Spinal cord (tissue), 10 donors: ENCODE measurements at places on chromosomes 16 and 17. TPM values are rescaled to one million over a fixed set of nuclear protein-coding genes. Genes with fewer than 3 reads are reported as not detected.

Gene C17orf50
- total RNA-seq, result not detected

Gene NEUROD2
- total RNA-seq, result 1.6 TPM

Gene TBX6
- 0.20 TPM for total RNA-seq

Gene PNMT
- total RNA-seq, result 6.1 TPM

Gene ZFHX3
- 16.6 TPM for total RNA-seq

Gene MAP3K14
- total RNA-seq, result 4.7 TPM

Gene PLA2G10
- not detected for total RNA-seq

Gene ACSM2A
- total RNA-seq, result 0.11 TPM

GRCh38 chr16:2214719-2214968 lies at the start of gene PGP:
Gene PGP, minus strand, starts transcription at chr16:2214840. Its CDS starts 63 bp downstream, at chr16:2214777.
- DNase-seq, result no peak
- H3K36me3 ChIP-seq, result peaks cover 37% of the 10 kb centered on the region
- no peaks in the 10 kb centered on the region for H3K27me3 ChIP-seq
- peak within 1 kb of the TSS; percentile 59 for H3K4me3 ChIP-seq
- H3K27ac ChIP-seq, result peak within 1 kb of the TSS; percentile 91
- H3K4me1 ChIP-seq, result peaks cover 35% of the 10 kb centered on the region

DNA sequence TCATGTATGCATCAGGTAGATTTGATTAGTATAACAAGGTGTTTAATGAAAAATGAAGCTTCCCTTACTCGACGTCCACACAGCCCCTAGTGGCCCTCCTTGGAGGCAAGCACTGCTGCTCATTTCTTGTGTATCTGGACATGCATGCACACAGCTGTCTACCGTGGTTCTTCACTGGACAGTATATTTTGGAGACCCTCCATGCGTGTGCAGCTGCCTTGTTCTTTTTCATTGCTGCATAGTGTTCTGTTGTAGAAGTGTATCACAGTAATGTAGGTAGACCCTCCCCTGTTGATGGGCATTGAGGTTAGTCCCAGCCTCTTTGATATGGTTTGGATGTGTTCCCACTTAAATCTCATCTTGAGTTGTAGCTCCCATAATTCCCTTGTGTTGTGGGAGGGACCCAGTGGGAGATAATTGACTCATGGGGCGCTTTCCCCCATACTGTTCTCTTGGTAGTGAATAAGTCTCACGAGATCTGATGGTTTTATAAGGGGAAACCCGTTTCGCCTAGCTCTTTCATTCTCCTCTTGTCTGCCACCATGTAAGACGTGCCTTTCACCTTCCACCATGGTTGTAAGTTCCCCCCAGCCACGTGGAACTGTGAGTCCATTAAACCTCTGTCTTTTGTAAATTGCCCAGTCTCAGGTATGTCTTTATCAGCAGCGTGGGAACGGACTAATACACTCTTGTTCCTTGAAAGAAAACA lies 6.3 kb downstream of the CMIP start:
- no peak overlapping the region for H3K27ac ChIP-seq
- H3K4me3 ChIP-seq, result no peak overlapping the region
- H3K27me3 ChIP-seq, result no peaks in the 10 kb centered on the region

- no peak overlapping the region for H3K27ac ChIP-seq
- peaks cover 30% of the 10 kb centered on the region for H3K4me1 ChIP-seq
- DNase-seq, result no peak
- H3K36me3 ChIP-seq, result peaks cover 7% of the 10 kb centered on the region
- no peak overlapping the region for H3K4me3 ChIP-seq
Measured at GRCh38 chr16:57509231-57509923, 23.1 kb upstream of the DOK4 start.

DNA sequence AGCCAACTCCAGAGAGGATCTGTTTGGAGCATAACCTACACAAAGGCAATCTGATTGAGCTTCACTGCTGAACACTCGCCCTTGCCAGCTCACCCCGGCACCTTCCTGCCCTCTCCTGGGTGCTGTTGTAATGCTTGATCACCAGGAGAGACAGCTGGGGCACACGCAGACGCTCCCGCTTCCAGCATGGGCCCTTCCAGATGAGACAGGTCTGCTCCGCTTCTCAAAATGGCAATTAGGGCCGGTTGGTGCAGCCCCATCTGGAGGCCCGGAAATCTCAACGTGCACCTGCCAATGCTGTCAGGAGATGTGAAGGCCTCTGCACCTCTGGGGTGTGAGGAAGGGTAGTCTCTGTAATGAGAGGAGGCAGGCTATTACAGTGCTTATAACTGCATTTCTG lies 206.1 kb downstream of the ABCC12 start:
- no peak overlapping the region for H3K27ac ChIP-seq
- no peaks in the 10 kb centered on the region for H3K4me1 ChIP-seq
- no peaks in the 10 kb centered on the region for H3K36me3 ChIP-seq
- no peaks in the 10 kb centered on the region for H3K27me3 ChIP-seq

GRCh38 chr17:45791041-45791582 lies 7.0 kb downstream of the CRHR1 start:
- no peak overlapping the region for H3K4me3 ChIP-seq
- no peak overlapping the region for H3K27ac ChIP-seq
- peaks cover 14% of the 10 kb centered on the region for H3K4me1 ChIP-seq
- peaks cover 4% of the 10 kb centered on the region for H3K36me3 ChIP-seq
- H3K27me3 ChIP-seq, result peaks cover 10% of the 10 kb centered on the region
- DNase-seq, result no peak

GRCh38 chr17:36591434-36592315 lies at the start of gene DHRS11:
Gene DHRS11, plus strand, starts transcription at chr17:36591879. Its CDS starts 131 bp downstream, at chr17:36592010.
- H3K4me3 ChIP-seq, result peak within 1 kb of the TSS; percentile 48
- no peak within 1 kb of the TSS for H3K27ac ChIP-seq
- DNase-seq, result no peak
- peaks cover 22% of the 10 kb centered on the region for H3K4me1 ChIP-seq

GRCh38 chr16:78775161-78775561 lies 675.7 kb downstream of the WWOX start:
- H3K36me3 ChIP-seq, result no peaks in the 10 kb centered on the region
- no peak overlapping the region for H3K27ac ChIP-seq
- no peak for DNase-seq
- H3K4me1 ChIP-seq, result no peaks in the 10 kb centered on the region

DNA sequence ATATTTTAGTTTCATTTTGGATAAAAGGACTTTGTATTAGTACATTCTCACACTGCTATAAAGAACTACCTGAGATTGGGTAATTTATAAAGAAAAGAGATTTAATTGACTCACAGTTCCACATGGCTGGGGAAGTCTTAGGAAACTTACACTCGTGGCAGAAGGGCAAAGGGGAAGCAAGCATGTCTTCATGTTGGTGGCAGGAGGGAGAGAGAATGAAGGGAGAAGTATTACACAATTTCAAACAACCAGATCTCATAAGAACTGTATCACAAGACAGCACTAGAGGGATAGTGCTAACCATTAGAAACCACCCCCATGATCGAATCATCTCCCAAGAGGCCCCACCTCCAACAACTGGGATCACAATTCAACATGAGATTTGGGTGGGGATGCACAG lies 142.9 kb downstream of the USP31 start:
- H3K27ac ChIP-seq, result no peak overlapping the region
- no peaks in the 10 kb centered on the region for H3K4me1 ChIP-seq
- no peak overlapping the region for H3K4me3 ChIP-seq
- no peaks in the 10 kb centered on the region for H3K36me3 ChIP-seq
